ENCODE measurements at places on chromosomes 11 and 22.
A peak's percentile ranks its signal among the peaks of the same experiment; 100 is the strongest.

- DNase-seq: no peak
Observed at GRCh38 chr11:726278-727220, 20.5 kb downstream of the EPS8L2 start.

DNA sequence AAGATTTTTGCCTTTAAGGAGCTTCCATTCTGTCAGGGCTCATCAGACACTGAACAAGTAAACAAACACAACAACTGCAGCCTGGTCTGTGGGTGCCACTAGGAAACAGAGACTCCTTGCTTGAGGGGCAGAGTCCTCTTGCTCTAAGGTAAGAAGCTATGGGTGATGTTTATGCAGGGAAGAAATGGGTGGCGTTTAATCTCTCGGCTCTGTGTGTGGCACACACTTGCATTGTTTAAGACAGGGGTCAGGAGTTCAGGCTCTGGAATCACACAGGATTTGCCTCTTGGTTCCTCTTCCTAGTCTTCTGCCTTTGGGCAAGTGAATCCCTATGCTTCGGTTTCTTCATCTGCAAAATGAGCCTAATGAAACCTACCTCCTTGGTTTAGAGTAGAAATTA lies 90.3 kb downstream of the PRR5L start:
- no peak for DNase-seq

DNA sequence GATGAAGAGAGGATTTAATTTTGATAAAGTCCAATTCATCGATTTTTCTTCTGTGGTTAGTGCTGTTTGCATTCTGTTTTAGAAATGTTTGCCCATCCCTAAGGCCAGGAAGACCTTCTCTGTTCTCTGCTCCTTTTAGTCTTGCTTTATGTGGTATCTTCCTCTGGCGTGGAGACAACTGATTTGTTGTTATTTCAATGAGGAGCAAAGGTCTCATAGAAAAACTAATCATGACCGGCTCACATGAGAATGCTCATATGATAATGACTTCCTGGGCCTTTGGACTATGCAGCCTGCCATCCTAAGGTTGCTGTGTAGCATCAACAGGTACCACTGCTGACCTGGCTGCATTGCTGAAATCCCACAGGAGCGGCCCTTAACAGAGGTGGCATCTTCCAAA lies 19.8 kb downstream of the SCGB1A1 start:
- no peak for DNase-seq

DNA sequence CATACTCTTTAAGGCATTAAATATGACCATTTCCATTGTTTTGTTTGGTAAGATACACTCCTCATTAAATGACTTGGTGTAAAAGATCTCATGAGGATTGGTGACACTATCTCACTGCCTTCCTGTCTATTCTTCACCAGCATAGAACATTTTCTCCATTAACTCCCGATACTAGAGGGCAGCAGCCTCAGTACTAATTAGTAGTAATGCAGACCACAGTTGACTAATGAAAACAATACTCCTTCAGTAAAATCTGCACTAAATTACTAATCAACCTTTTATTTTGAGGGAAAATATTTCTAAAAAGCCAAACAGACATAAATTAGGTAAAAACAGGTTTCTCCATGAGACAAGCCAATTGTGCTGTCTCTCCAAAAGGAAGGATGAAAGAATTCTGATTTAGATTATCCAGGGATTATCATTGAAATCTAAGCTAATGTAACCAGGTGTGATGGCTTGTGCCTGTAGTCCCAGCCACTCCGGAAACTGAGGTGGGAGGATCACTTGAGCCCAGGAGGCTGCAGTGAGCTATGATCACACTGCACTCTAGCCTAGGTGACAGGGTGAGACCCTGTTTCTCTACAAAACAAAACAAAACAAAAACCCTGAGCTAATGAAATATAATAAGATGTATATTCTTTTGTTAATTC lies 9.4 kb downstream of the PGM2L1 start:
- peak; percentile 40 for DNase-seq

- no peak for DNase-seq
Observed at GRCh38 chr11:12170984-12171383, 60.6 kb downstream of the MICAL2 start.

GRCh38 chr22:47622541-47622940 lies 860.1 kb downstream of the TBC1D22A start:
- DNase-seq: no peak

- DNase-seq: no peak
Observed at GRCh38 chr11:45922425-45923082, at the start of gene LARGE2. Gene LARGE2 (plus strand): TSS chr11:45922656. CDS start chr11:45922883, 227 bp downstream.
